ENCODE measurements at places on chromosomes 6 and 20.

DNA sequence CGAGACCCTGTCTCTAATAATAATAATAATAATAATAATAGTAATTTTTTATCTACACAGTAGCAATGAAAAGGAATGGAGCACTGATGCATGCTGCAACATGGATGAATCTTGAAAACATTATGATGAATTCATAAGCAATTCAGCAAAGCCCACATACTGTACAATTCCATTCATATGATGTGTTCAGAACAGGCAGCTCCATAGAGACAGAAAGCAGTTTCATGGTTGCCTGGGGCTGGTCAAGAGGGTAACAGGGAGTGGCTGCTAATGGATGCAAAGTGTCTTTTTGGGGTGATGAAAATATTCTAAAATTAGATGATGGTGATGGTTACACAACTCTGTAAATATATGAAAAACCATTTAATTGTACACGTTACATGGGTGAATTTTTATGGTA, 43.6 kb downstream of the SLC24A3 start:
- DNase-seq: no peak

- DNase-seq: no peak
Measured at GRCh38 chr20:37308086-37309050, 18.9 kb downstream of the MANBAL start.

DNA sequence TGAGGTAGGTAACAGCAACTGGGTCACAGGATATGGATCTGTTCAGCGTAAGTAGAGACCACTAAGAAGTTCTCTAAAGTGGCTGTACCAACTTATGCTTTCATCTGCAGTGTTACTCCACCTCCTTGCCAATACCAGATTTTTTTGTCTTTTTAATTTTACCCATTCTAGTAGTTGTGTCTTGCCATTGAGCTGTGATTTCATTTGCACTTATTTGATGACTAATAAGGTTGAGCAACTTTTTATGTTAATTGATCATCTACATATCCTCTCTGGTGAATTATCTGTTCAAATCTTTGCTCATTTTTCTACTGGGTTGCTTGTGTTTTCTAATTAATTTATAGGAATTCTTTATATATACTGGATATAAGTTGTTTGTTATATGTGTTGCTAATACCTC, 82.9 kb downstream of the OGFRL1 start:
- DNase-seq: no peak

DNA sequence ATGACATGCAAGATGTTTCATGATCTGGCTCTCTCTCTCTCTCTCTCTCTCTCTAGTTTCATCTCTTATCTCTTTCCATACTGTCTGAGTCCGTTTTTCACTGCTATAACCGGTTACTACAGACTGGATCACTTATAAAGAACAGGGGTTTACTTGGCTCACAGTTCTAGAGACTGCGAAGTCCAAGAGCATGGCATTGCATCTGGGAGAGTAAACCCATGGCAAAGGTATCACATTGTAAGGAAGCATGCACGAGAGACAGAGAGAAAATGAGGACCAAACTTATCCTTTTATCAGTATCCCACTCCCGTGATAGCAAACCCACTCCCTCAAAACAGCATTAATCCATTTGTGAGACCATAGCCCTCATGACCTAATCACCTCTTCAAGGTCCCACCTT, 7.2 kb upstream of the AGPAT4 start:
- DNase-seq: no peak

GRCh38 chr20:40087496-40087895, 601.5 kb downstream of the MAFB start:
- no peak for DNase-seq

- DNase-seq: no peak
Measured at GRCh38 chr20:48562586-48563116, 265.1 kb downstream of the PREX1 start.

DNA sequence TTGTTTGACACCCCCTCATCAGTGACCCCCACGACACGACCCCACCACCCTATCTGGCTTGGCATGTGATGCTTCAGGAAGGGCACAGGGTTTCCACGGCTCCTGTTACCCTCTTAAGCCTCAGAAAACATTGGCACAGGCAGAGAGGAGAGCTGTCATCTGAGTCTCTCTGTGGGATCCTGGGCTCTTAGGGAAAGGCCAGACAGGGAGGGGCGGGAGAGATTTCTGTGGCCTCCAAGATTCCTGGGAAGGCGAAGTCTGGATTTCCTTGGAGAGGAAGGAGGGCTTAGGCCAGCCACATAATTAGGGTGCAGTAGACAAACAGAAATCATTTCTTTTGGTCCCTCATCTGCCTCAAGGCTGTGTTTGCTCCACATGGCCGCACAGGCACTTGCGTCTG, 191.6 kb upstream of the SNX9 start:
- DNase-seq: no peak

All from NCI-H1694 treated with DMSO at 0.1 percent for 48 hours (cell line).